ENCODE measurements at places on chromosomes 2 and 18.

- no peak for DNase-seq
These were observed 315.0 kb upstream of the SMIM21 start for GRCh38 chr18:75742516-75742915.

GRCh38 chr2:158046121-158046880 is 55.4 kb upstream of the UPP2 start:
- no peak for DNase-seq

DNA sequence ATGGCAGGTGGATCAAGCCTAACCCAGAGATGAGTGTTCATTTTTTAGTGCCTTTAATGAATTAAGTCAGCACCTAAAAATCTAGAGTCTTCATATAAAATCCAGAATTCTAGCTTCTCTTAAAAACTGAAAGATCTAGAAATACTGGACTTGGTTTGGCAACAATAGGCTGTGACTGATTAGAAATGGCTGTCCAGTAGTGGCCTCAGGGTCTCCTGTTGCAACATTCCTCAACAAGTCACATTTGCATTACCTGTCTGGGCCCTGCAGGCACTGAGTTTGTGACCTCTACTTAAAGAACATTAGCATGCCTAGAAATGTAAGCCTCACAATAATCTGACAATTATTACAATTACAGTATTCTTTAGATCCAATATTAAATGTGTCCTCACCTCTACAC is 33.1 kb downstream of the MBD2 start:
- no peak for DNase-seq

GRCh38 chr2:55914786-55915185 is 8.8 kb downstream of the EFEMP1 start:
- DNase-seq: no peak

DNA sequence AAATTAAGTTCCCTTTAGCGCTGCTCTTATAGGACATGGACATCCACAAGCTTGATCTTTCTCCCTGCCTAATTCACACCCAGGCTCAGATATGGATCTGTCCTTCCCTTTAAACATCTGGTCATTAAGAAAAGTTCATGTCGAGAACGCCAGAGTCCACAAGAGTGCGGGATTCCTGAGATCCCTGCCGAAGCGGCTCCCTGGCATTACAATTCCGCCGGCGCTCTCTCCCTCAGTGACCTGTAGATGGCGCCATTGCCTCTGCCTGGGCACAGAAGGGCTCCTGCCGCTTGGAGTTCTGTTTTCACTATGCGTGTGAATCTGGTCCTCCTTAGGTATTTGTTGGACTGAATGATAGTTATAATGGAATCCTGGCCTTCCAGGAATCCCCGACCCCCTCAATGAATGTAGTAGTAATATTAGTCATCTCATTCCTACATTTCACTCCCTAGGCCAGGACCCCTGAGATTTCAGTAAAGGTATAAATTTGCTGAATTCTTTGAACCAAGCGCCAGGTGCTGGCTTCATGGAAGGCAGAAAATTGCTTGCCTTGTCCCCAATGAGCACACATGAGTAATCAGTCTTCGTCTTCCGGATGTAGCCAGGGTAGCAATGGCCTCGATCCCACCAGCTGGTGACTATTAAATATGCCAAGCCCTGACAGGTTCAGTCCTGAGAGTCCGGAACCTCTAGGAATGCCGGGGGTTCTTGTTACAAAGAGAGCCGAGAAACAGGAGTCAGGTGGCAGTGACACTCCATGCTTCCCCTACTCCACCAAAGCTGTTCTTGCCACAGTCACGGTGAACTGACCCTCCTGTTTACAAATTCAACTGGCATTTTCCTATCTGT is 26.4 kb upstream of the CD207 start:
- DNase-seq: peak; percentile 31

DNA sequence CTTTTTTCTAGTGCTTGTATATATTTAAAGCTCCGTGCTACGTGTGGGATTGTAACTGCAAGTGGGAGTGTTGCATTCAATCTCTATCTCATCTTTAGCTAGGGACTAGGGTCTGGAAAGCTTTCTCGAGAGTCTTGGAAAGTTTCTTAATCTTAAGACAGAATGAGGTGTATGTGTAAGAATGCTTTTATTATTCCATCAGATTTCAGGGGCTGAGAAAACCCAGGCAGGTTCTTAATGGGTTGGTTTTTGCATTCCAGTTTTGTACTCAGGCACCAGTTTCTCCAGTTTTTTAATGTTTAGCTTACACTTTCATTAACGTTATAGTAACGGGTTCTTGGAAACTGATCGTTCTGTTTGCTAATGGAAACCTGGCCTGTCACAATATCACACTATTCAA is 20.3 kb downstream of the MRPL19 start:
- no peak for DNase-seq

DNA sequence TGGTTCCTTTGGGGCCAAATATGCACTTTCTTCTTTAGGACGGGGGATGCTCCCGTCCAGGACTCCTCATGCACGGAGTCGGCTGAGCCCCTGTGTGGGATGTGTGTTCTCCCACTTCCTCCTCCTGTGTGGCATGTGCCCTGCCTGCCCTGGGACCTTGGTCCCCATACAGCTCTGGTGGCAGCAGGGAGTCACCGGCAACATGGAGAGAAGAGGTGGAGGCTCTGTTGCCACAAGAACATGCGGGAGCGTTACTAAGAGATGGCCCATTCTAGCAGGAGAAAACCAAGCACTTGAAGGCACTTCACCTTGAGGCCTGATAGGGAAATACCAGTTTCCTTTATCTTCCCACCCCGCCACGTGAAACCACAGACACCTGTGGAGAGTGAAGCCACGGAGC is 98.0 kb downstream of the DDX1 start:
- no peak for DNase-seq

DNA sequence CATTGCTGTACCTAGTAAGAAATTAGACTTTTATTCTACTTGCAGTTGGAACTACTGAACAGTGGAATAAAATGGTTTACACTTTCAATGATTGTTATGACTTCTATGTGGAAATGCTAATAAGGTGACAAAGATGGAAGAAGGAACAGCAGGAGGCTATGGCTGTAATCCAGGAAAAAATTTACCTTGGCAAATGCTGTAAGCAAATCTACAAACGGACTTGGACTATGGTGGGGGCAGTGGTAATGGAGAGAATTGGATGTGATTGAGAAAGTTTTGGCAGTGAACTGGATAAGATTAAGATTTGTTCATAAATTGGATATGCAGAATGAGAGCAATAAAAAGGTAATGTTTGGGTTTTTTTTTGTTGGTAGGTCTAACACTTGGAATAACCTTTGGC is 111.0 kb upstream of the ERBB4 start:
- DNase-seq: no peak

DNA sequence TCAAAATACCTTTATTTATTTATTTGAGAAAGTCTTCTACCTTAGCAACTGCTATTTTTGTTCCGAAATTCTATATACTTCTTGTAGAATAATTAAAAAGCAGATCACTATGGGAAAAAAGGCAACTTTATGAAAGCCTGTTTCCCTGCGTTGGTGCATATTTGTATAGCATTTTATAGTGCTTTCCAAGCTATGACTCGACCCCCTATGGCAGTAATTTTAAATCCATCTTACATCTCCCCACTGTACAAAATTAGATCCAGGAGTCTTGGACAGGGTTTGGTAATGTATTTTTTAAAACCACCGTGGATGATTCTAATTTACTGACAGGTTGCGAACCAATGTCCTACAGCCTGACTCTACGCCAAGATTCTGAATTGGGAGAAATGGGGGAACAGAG is 10.1 kb downstream of the TANK start:
- no peak for DNase-seq

- no peak for DNase-seq
These were observed 98.3 kb downstream of the KLHL14 start for GRCh38 chr18:32674491-32674890.
